ENCODE measurements at places on chromosomes 1 and 21.
A peak's percentile ranks its signal among the peaks of the same experiment; 100 is the strongest.

DNA sequence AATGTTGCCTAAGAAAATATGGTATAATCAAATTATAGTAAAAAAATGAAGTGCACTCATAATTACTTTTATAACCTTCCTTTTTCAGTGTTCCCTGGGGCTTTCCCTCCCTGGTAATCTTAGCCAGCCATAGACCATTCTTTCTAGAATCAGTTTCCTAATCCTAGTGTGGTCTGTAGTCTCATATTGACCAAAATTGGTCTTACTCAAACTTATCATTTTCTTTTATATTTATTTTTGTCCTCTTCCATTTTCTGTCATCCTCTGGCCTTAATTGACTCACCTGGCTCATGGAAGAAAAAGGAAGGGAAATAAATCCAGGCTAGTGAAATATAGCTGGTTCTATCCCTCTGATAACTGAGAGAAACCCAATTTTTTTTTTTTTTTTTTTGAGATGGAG, 70.9 kb upstream of the BMP8A start:
- no peak overlapping the region for H3K4me3 ChIP-seq
- H3K36me3 ChIP-seq = peaks cover 41% of the 10 kb centered on the region
- DNase-seq = no peak
- H3K4me1 ChIP-seq = peaks cover 24% of the 10 kb centered on the region
- no peaks in the 10 kb centered on the region for H3K27me3 ChIP-seq

DNA sequence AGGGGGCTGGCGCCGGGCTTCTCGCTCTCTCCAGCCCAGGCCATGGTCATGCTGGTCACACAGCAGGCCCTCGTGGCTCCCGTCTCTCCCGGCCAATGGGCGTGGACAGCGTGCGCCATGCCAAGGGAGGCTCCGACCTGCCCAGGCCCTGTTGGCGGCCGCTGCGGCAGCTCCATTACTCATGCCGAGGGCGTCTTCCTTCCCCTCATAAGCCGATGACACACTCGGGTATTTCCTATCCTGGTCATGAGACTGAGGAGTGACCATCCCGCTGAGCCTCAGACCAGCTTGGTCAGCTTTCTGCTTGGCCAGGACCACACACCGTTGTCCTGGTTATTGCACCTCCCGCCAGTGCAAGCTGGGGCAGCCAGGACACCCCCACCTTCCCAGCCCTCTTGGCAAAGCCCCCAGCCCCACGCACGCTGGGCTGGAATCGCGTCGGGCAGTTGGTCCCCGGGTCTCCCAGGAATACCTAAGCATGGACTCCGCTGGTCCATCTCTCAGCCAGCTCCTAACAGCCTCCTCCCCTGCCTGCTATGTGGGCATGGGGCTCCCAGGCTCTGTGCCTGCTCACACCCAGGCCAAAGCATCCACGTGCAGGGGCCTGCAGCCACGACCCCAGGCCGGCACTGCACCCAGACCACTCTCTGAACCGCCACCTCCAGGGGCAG, 49.8 kb downstream of the ARHGEF16 start:
- no peaks in the 10 kb centered on the region for H3K36me3 ChIP-seq
- H3K27ac ChIP-seq = no peak overlapping the region
- DNase-seq = no peak
- no peaks in the 10 kb centered on the region for H3K4me1 ChIP-seq
- H3K4me3 ChIP-seq = no peak overlapping the region

DNA sequence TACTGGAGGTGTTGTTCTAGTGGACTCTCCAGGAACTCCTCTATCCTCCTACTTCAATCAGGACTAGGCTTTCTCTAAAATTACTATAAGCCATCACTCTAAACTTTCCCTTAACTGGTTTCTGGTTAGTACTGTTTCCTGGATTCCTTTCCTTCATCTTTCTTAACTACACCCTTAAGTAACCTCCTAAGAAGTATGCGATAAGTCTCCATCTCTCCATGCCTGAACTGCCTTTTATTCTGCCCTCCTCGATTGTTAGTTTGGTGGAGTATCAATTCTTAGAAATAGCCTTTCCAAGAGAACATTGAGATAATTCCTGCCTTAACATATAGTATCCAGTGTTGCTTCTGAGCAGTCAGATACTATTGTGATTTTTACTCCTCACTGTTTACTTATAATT, 162.9 kb upstream of the PDE4B start:
- no peak overlapping the region for H3K27ac ChIP-seq
- H3K4me3 ChIP-seq = no peak overlapping the region
- H3K4me1 ChIP-seq = no peaks in the 10 kb centered on the region
- DNase-seq = no peak
- no peaks in the 10 kb centered on the region for H3K36me3 ChIP-seq

GRCh38 chr1:233919786-233920185, 15.3 kb downstream of the SLC35F3 start:
- no peak for DNase-seq
- H3K27me3 ChIP-seq = peaks cover 5% of the 10 kb centered on the region
- no peak overlapping the region for H3K4me3 ChIP-seq
- no peak overlapping the region for H3K27ac ChIP-seq
- H3K36me3 ChIP-seq = no peaks in the 10 kb centered on the region

- H3K4me3 ChIP-seq = no peak overlapping the region
- H3K27ac ChIP-seq = no peak overlapping the region
- no peaks in the 10 kb centered on the region for H3K27me3 ChIP-seq
- no peak for DNase-seq
These were observed 70.9 kb upstream of the FAM78B start for GRCh38 chr1:166237675-166238074.

GRCh38 chr1:43834280-43835081, 99.1 kb upstream of the ARTN start:
- peaks cover 65% of the 10 kb centered on the region for H3K4me1 ChIP-seq
- H3K27ac ChIP-seq = peak overlapping the region; percentile 76
- H3K27me3 ChIP-seq = no peaks in the 10 kb centered on the region
- H3K36me3 ChIP-seq = peaks cover 18% of the 10 kb centered on the region

DNA sequence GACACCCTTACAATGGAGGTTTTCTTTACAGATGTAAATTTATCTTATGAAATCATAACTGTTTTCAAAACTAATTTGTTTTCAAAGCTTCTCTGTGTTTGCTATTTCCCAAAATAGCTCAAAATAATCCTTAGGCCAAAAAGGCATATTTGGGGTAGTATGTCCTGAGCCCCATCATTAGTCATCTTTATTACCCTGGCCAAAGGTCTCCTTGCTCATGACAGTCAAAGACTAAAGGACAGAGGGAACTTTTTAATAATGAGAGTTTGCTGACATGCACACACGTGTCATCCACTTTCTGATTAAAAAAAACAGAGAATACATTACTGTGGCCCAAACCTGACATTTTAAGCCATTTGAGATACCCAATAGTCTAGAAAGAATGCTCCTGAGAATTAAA, 221.9 kb upstream of the DUSP10 start:
- no peaks in the 10 kb centered on the region for H3K36me3 ChIP-seq
- H3K4me3 ChIP-seq = no peak overlapping the region
- no peak overlapping the region for H3K27ac ChIP-seq
- no peaks in the 10 kb centered on the region for H3K27me3 ChIP-seq
- H3K4me1 ChIP-seq = peaks cover 11% of the 10 kb centered on the region

DNA sequence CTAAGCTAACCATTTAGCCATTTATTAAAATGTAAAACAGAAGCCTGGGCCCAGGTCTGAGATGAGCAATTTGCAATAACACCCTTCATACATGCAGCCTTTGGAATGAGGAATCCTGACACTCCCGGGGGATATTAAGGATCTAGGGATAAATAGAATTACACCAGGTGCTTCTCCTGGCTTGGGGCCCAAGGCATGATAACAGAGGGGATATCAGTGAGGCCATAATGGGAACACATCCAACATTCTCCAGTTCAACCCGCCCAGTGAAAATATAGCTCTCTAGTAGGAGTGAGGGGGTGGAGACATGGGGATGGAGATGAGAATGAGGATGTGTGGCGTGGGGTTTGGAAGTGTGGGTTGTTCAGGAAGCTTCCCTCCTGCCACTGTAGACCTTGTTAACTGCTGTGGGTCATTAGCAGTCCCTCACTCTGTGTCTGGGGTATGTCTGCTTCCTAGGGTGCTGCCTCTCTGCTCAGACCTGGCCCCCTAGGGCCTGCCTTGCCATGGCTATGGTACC, 57.9 kb upstream of the KANK4 start:
- H3K4me1 ChIP-seq = no peaks in the 10 kb centered on the region
- H3K27ac ChIP-seq = no peak overlapping the region
- H3K36me3 ChIP-seq = no peaks in the 10 kb centered on the region
- H3K4me3 ChIP-seq = no peak overlapping the region

- H3K36me3 ChIP-seq = peaks cover 29% of the 10 kb centered on the region
- peaks cover 30% of the 10 kb centered on the region for H3K4me1 ChIP-seq
- peak overlapping the region; percentile 85 for H3K27ac ChIP-seq
- peak overlapping the region; percentile 28 for H3K4me3 ChIP-seq
- DNase-seq = peak; percentile 35
These were observed 30.9 kb downstream of the SLC27A3 start for GRCh38 chr1:153805886-153806719.

DNA sequence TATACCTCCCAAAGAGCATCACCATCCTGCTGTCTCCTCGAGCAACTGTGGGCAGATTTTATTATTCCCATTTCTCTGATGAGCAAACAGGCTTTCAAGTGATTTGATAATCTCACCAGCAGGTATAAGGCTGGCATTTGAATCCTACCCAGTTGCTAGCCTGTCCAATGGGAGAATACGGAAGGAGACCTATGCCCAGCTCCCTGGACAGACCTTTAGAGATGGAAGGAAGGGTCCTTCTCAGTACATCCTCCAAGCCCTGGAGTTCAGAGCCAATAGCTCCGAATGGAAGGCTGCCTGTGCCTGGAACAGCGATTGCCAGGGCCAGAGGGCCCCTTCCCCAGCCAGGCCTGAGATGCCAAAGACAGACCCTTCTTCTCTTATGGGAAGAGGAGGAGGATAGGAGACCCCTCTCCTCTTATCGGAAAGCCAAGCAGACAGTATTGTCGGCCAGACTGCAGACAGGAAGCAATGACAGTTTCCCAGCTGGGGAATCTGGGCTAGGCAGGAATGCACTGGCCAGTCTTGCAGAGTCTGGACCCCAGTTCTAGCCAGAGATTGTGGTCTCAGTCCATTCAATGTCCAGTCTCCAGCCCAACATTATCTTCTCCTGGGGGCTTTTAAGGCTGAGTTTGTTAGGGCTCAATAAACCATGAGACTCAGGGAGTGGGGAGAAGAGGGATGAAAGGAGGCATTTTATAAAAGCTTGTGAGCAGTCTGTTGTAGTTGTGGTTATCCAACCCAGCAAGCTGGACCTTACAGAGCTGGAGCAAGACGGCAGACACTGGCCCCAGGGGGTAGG, 2.0 kb downstream of the IFFO2 start:
- H3K36me3 ChIP-seq = peaks cover 33% of the 10 kb centered on the region
- H3K27ac ChIP-seq = peak overlapping the region; percentile 85
- peak overlapping the region; percentile 86 for H3K4me3 ChIP-seq
- no peak for DNase-seq

GRCh38 chr1:213159376-213159775, 108.3 kb downstream of the RPS6KC1 start:
- H3K36me3 ChIP-seq = peaks cover 25% of the 10 kb centered on the region
- no peak for DNase-seq
- H3K4me1 ChIP-seq = no peaks in the 10 kb centered on the region

GRCh38 chr1:125087691-125088090, 3902.9 kb downstream of the SRGAP2C start:
- H3K4me1 ChIP-seq = no peaks in the 10 kb centered on the region
- no peak overlapping the region for H3K27ac ChIP-seq
- no peak overlapping the region for H3K4me3 ChIP-seq
- peaks cover 29% of the 10 kb centered on the region for H3K36me3 ChIP-seq
- no peak for DNase-seq

DNA sequence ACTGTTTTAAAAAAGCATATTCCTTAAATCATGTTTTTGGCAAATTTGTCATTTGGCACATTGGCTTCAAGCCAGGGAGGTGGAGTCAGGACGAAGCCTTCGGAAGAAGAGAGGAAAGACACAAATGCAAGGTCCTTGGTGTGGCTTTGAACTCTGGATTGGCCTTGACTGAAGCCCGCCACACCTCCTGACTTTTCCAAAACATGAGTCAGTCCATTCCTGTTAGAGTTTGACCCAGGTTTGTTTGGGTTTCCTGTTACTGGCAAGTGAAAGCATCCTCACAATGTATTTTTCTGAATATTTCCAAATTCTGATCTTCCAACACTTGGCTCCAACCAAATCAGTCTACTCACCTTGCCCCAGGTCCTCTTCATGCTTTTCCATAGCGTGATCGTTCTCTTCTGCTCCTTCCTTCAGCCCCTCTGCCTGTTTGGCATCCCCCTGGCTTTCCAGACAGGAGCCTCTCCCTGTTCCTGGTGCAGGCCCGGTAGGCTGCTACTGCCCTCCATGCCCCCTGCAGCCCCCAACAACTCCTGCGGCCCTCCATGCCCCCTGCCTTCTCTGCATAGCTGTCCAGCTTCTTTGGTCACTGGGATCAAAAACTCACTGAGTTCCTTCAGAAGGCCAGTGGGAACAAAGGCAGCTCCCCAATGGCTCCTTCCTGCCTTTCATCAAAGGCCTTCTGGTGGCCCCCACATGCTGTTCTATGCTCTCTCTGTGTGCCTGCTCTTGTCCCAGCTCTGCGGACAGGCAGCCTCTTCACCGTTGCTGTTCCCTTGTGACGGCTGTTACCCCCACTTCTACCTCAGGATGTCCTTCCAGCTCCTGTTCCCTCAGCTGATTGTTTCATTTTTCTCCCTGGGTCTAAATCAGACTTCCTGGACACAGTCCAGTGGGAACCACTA, 30.4 kb upstream of the SLC30A1 start:
- H3K4me1 ChIP-seq = peaks cover 7% of the 10 kb centered on the region
- no peaks in the 10 kb centered on the region for H3K36me3 ChIP-seq
- no peak overlapping the region for H3K4me3 ChIP-seq
- no peak overlapping the region for H3K27ac ChIP-seq

GRCh38 chr21:36566644-36567043, 86.7 kb upstream of the CLDN14 start:
- no peaks in the 10 kb centered on the region for H3K4me1 ChIP-seq
- no peak overlapping the region for H3K4me3 ChIP-seq
- no peak for DNase-seq
- H3K36me3 ChIP-seq = no peaks in the 10 kb centered on the region
- H3K27ac ChIP-seq = no peak overlapping the region
- H3K27me3 ChIP-seq = peaks cover 10% of the 10 kb centered on the region

DNA sequence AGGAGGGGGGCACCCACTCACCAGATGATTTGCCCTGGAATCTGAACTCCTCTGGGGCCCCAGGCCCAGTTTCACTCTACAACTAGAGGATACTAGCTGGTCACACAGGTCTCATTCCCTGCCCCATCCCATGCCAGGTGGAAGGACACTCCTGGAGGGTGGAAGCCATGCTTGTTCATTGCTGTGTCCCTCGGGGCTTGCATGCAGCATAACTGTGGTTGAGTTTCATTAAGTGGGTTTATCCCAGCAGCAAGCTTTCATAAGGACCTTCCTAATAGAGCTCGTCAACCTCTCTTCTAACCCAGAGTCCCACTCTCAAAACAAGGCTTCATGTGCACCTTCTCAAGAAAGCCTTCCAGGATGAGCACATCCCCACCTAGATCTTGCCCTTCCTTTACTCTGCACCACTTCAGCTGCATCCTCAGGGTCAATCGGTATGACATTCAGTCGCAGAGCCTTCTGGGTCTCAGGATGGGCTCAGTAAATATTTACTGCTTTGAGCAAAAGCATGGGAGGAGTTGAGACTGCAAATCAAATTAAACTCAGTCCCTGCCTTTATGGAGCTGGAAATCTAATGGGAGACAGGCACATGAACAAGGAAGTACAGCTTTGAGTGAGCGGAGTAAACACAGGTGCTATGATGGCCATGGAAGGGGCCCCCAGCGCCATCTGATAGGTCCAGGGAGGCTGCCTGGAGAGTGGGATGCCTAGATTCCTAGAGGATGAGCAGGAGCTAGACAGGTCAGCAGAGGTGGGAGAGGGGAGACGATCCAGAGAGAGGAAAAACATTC, 32.3 kb downstream of the LAMB3 start:
- peaks cover 9% of the 10 kb centered on the region for H3K4me1 ChIP-seq
- no peak for DNase-seq
- no peaks in the 10 kb centered on the region for H3K27me3 ChIP-seq
- no peak overlapping the region for H3K27ac ChIP-seq
- H3K36me3 ChIP-seq = no peaks in the 10 kb centered on the region
